ENCODE measurements at places on chromosomes 7 and 10. TPM values are rescaled to one million over a fixed set of nuclear protein-coding genes. Genes with fewer than 3 reads are reported as not detected.

- DNase-seq = no peak
Measured at GRCh38 chr7:95004618-95005247, 97.3 kb downstream of the PPP1R9A start.

DNA sequence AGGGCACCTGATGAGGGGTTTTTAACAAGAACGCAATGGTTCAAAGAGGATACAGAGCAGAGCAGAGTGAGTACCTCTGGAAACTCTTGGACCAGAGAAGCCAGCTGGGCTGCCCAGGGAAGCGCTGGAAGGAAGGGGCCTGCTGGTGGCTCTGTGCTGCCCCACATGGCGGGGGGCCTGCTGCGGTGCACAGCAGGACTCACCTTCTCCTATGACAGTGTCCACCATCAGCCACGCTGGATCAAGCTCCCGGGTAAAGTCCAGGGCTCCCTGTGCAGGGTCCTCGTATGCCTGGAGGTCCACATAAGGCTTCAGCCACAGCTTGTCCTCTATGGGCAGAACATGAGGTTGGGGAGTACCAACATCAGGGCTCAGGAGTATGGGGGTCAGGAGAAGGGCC is 12.5 kb downstream of the EPHA1 start:
- DNase-seq = no peak

Gene MLXIPL
- polyA plus RNA-seq = 8.5 TPM

GRCh38 chr10:96708456-96708855 is 11.9 kb downstream of the PIK3AP1 start:
- DNase-seq = no peak

- DNase-seq = no peak
Measured at GRCh38 chr7:45417268-45417667, 156.9 kb upstream of the ADCY1 start.

Gene NANOS1
- polyA plus RNA-seq = 3.2 TPM

GRCh38 chr10:114308531-114309363 is 69.7 kb downstream of the VWA2 start:
- no peak for DNase-seq

Gene MRC1
- 10.3 TPM for polyA plus RNA-seq

DNA sequence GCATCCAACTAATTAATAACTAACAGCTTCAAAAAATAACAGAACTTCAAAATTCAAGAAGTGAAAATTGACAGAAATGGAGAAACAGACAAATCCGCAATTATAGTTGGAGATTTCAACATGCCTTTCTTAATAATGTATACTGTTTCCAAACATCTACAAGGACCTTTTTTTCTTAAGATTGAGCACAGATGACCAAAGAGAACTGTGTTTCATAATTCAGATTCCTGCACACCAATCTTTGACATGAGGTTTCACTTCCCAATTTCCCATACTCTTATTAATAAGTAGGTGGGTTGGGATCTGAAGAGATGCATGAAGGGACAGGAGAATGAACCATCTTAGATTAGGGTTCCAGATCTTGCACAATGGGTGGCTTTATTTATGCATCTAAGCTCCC is 24.9 kb upstream of the GIMAP7 start:
- DNase-seq = no peak

- no peak for DNase-seq
Measured at GRCh38 chr7:55593172-55593514, 20.8 kb upstream of the VOPP1 start.

GRCh38 chr7:68020102-68020501 is 1023.5 kb downstream of the TYW1 start:
- no peak for DNase-seq

DNA sequence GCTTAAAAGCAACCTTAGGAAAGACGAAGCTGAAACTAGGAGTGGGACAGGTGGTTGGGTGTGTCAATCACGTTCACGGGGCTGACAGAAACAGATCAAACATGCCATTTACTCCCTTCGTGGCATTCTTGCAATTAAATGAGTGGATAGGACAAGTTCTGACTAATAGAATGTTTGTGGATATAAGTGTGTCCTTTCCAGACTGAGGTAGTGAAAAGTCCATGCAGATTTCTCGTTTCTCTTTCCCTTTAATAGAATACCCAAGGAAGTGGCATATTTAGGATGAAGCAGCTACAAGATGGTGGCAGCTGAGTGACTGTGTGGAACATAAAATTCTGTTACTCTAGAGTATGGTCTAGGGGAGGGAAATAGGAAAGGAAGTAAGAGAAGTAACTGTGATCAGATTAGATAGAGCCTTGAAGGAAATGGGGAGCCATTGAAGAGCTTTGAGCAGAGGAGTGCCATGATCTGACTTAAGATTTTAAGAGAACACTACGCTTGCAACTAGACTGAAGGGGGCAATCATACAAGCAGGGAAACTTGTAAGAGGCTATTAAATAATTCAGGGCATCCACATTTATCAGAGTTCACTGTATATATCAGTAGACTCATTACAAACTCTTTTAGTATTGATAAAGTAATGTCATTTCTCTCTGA is 46.3 kb upstream of the HYAL4 start:
- DNase-seq = no peak

GRCh38 chr10:67144530-67144929 is 218.7 kb downstream of the LRRTM3 start:
- DNase-seq = no peak

Gene SPDYE6
- polyA plus RNA-seq = 2.9 TPM

Gene GPNMB
- 21.4 TPM for polyA plus RNA-seq

- DNase-seq = peak; percentile 45
Measured at GRCh38 chr7:44396496-44396895, 71.1 kb upstream of the CAMK2B start.

- no peak for DNase-seq
Measured at GRCh38 chr10:101668566-101668965, 26.4 kb downstream of the FBXW4 start.

DNA sequence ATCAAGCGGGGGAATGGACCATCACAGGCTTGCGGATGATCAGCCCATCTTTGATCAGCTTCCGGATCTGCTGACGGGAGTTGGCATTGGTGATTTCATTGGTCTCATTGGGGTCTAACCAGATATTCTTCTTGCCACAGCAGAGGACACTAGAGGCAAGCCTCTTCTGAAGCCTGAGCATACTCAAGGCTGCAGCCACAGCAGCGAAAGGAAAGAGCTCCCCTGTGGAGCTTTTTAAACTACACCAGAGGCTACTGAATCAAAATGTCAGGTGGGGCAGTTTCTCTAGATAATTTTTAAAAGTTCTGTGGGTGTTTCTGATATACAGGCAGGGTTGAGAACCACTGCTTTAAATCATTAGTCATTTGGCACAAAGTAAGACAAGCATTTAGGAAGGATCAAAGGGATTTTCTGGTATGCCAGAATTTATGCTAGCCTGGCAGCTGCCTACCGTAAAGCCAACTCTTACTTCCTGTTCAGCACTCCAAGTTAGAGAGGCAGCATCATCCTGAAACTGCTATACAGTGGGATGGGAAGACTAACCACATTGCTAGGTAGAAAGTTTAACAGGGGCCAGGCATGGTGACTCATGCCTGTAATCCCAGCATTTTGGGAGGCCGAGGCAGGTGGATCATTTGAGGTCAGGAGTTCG is 7.0 kb downstream of the NAPEPLD start:
- DNase-seq = no peak

- no peak for DNase-seq
Measured at GRCh38 chr10:106555599-106555998, 608.9 kb downstream of the SORCS1 start.

DNA sequence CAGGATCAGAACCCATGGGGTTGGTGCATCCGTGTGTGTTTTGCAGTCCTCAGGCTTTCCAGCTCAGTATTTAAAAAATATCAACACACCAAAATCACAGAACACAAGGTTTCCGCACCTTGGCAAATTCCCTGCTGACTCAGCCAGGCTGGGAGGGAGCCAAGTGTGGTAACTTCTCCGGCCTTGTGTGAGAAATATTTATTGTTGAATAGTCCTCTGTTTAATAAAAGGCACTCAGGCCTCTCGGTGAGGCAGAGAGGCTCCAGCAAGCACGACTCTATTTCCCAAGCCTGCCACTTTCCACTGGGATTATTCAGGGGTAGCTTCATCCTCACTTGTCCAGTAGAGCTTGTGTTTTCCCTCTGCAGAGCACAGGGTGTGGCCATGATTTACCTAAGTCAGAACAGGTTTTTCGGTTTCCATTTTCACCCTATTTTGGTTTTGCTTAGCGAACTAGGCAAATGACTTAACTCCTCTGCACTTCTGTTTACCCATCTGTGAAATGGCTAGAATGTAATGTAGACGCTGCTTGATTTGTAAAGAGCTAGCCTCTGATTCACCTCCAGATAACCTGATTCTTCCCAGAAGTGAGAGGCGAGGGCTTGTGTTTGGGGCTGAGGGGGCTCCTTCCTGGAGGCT is 13.0 kb upstream of the CHST15 start:
- no peak for DNase-seq

Gene C7orf57
- 0.62 TPM for polyA plus RNA-seq

DNA sequence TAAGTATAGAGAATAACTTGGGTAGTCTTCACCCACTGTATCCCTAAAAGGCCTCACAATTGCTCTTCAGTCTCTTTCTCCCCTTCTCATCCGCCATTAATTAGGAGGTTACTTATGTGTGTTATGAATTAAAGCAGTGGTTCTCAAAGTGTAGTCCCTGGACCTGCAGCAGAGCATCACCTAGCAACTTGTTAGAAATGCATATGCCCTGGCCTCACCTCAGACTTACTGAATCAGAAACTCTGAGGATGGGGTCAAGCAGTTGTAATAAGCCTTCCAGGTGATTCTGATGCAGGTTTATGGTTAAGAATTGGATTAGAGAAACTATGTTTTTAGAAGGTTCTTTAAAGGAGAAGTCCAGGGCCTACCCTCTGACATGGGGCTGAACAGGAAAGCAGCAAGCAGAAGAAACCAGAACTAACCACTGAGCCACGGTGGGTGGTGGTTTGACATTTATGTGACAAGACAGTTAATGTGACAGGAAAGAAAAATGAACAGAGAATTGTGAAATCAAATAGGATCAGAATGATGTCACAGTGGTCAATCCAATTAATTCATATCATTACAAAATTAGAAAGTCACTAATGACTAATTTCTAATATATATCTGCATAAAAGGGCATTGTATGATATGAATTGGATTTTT is 37.6 kb downstream of the ENTPD1 start:
- DNase-seq = no peak

- no peak for DNase-seq
Measured at GRCh38 chr10:132420981-132421846, 24.2 kb downstream of the PWWP2B start.

DNA sequence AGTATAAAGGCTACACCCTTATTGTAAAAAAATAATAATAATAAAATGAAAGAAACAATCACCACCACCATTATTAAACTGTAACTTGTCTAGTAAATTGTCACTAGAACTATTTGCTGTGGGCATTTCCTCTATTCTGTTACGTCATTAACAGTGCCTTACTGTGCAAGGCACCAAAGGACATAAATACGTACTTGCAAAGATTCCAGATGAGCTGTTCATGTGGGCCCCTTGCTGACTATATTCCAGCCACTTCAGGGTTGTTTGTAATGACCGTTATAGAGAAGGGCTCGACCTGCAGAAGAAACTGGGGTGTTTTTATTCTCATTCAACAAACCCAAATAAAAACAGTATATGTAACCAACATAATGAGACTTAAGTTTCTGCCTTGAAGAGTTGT is 60.4 kb downstream of the KLRG2 start:
- DNase-seq = no peak

DNA sequence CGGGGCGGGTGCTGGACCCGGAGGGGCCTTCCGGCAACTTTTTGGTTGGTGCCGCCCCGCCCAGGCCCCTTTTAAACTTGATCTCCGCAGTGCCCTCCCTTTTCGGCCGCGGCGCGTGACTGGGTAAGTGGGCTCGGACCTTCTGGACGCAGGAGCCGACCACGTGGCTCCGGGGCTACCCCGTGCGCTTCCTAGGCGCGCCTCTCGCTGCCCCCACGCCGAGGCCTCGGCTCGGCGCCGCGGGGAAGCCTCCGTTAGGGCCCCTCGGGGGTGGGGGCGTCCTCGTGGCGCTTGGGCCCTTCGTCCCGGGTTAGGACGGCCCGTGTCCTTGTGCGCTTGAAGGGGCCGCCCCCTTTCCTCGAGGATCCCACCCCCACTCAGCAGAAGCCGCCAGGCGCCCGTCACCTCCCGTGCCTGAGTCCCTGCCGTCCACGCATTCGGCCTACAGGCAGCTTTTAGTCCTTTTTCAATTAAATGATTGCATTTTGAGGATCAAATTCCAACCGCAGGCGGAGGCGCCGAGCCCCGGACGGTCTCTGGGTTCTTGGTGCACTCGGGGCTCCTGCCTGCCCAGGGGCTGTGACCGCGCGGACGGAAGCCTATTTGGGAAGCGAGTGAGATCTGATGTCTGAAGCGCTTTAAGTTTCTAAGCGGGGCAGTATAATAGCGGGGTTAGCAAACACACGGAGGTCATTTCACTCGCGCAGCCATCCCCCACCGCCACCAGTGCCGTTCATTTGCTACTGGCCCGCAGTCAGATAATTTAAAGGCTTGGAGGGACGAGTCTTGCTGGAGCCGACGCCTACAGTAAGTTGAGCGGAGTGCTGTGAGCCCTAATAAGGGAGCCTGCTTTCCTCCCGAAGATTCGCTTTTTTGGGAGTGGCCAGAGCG is 31.8 kb upstream of the TOMM7 start:
- no peak for DNase-seq

GRCh38 chr10:106296750-106297392 is 867.6 kb downstream of the SORCS1 start:
- DNase-seq = no peak

DNA sequence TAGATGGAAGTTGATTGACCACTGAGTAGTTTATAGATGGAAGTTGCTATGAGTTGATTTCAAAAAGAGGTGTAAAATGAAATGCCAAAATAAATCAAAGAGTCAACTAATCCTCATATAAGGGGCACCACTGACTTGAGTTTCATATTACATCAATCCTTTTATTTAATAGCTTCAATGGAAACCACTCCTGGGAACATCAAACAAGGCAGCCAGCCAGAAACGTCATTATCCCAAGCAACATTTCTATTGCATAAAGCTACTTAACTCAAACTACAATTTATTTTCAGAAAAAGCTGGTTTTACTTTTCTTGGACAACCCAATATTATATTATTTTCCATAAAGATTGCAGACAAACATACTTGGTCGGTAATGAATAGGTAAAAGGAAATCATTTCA is 162.1 kb downstream of the TSPAN12 start:
- DNase-seq = no peak

Gene GPR26
- polyA plus RNA-seq = 0.03 TPM

Gene CHAT
- polyA plus RNA-seq = not detected

Gene ELN
- 42.8 TPM for polyA plus RNA-seq

GRCh38 chr10:69337296-69338132 is 59.2 kb downstream of the HK1 start:
- DNase-seq = no peak

Measured in renal cortex interstitium (tissue), 15 donors.